ENCODE measurements at places on chromosomes 3 and 15. TPM values are rescaled to one million over a fixed set of nuclear protein-coding genes. Genes with fewer than 3 reads are reported as not detected.

The LDHAL6B gene
- total RNA-seq, result not detected

The HTR3E gene
- not detected for total RNA-seq

The CCDC54 gene
- total RNA-seq, result not detected

The HES1 gene
- 0.28 TPM for total RNA-seq

The LPCAT4 gene
- total RNA-seq, result 126 TPM

The GOLGA6D gene
- 0.12 TPM for total RNA-seq

The SRGAP3 gene
- 2.8 TPM for total RNA-seq

The COL6A6 gene
- total RNA-seq, result not detected

The KNSTRN gene
- total RNA-seq, result 82.0 TPM

The PP2D1 gene
- total RNA-seq, result not detected

The FRMD4B gene
- total RNA-seq, result 68.2 TPM

The ACSBG1 gene
- 0.28 TPM for total RNA-seq

DNA sequence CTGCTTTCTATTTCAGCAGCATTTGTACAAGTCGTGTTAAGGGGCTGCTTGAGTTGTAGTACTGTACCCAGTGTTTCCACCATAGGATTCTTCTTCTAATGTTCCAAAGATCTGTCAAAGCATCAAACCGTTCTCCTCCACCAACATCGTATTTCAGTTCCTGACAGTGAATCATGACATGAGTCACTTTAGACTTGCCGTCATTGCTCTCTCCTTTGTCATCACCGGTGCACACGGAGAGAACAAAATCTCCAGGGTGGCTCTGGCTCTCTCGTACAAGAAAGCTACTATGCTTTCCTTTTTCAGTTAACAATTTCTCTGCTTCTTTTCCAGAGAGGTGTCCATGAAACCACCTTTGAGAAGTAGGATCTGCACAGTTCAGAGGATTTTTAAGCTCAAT, 270.9 kb upstream of the CCDC54 start:
- H3K27me3 ChIP-seq, result no peaks in the 10 kb centered on the region
- no peaks in the 10 kb centered on the region for H3K4me1 ChIP-seq
- DNase-seq, result no peak
- H3K36me3 ChIP-seq, result no peaks in the 10 kb centered on the region
- H3K4me3 ChIP-seq, result no peak overlapping the region

- H3K27me3 ChIP-seq, result no peaks in the 10 kb centered on the region
- H3K27ac ChIP-seq, result peak overlapping the region; percentile 93
- peaks cover 41% of the 10 kb centered on the region for H3K4me1 ChIP-seq
- H3K4me3 ChIP-seq, result no peak overlapping the region
Measured at GRCh38 chr15:31474059-31474868, 147.6 kb downstream of the KLF13 start.

GRCh38 chr15:42279234-42279723, 6.0 kb upstream of the TMEM87A start:
- no peak for DNase-seq
- peaks cover 28% of the 10 kb centered on the region for H3K4me1 ChIP-seq
- H3K27me3 ChIP-seq, result no peaks in the 10 kb centered on the region
- H3K36me3 ChIP-seq, result peaks cover 8% of the 10 kb centered on the region

- no peaks in the 10 kb centered on the region for H3K4me1 ChIP-seq
- no peak for DNase-seq
- no peak overlapping the region for H3K4me3 ChIP-seq
- H3K27me3 ChIP-seq, result no peaks in the 10 kb centered on the region
- no peaks in the 10 kb centered on the region for H3K36me3 ChIP-seq
Measured at GRCh38 chr3:1954632-1955031, 144.0 kb upstream of the CNTN4 start.

DNA sequence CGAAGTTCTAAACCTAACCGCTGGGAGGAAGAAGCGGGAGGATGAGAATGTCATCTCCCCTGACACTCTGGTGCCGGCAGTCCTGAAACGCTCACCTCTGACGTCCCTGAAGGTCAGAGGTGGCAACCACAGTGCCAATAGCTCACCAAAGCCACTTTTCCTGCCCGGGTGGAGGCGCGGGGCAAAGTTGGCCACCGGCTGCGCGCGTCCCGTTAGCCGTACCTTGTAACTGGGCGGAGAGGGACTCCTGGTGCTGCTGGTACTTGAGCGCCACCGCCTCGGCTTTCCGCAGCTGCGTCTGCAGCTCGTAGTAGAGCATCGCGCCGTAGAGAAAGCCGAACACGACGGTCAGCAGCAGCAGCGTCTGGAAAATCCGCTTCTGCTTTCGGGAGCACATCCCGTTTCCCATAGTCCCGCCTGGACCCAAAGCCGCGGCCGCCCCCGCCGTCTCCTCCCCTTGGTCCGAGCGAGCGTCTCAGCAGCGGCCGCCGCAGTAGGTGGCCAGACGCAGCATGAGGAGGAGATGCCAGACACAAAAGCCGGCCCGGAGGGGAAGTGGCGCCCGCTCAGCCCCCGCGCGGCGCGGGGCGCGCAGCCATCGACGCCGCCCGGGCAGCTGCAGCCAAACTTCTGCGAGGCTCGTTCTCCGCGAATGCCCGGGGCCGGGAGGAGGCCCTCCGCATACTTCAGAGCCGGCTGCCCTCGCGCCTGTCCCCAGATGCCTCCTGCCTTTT, 680 bp downstream of the GOLIM4 start:
- peak; percentile 60 for DNase-seq
- H3K27me3 ChIP-seq, result peaks cover 44% of the 10 kb centered on the region
- H3K27ac ChIP-seq, result peak overlapping the region; percentile 70
- H3K36me3 ChIP-seq, result no peaks in the 10 kb centered on the region
- peak overlapping the region; percentile 76 for H3K4me3 ChIP-seq
- peaks cover 24% of the 10 kb centered on the region for H3K4me1 ChIP-seq

DNA sequence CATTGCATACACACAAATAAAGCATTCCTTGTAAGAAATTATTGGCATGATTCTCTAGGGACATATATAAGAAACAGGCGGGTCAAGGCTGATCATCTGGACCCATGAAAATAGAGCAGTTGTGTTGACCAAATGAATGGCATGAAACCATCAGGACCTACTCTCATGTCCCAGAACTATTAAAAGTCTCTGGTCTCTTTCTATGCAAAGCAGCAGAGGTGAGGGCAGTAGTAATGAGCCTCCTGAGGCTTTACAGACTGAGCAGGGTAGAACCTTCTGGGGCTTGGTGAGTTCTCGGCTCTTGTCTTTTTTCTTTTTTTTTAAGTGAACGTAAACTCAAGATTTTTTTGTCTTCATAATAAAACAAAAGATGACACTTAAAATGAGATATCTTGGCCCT, 9.3 kb downstream of the GLDN start:
- no peak overlapping the region for H3K4me3 ChIP-seq
- H3K4me1 ChIP-seq, result peaks cover 5% of the 10 kb centered on the region
- DNase-seq, result no peak
- no peak overlapping the region for H3K27ac ChIP-seq
- H3K27me3 ChIP-seq, result peaks cover 66% of the 10 kb centered on the region

Measured in activated CD8-positive, alpha-beta memory T cell treated with anti-CD3 and anti-CD28 coated beads, Interleukin-2, amount 10 ng/mL, durations not matched to agents 7 days and 5 days (primary cell).